ENCODE measurements at places on chromosomes 3 and 15. TPM values are rescaled to one million over a fixed set of nuclear protein-coding genes. Genes with fewer than 3 reads are reported as not detected.

The GOLGA8O gene
- 0.73 TPM for polyA plus RNA-seq

The ACKR2 gene
- 4.3 TPM for polyA plus RNA-seq

The SLC51A gene
- 18.2 TPM for polyA plus RNA-seq

The ZNF80 gene
- 0.13 TPM for polyA plus RNA-seq

The RYR3 gene
- polyA plus RNA-seq: 8.2 TPM

The DUOXA2 gene
- polyA plus RNA-seq: not detected

The MAP6D1 gene
- polyA plus RNA-seq: 0.86 TPM

The ACVR2B gene
- 16.0 TPM for polyA plus RNA-seq

The COLQ gene
- polyA plus RNA-seq: 4.0 TPM

The TOPAZ1 gene
- polyA plus RNA-seq: not detected

The GOLGA6L24 gene
- polyA plus RNA-seq: not detected

The SLC2A2 gene
- polyA plus RNA-seq: 18.9 TPM

The MYL3 gene
- 25.4 TPM for polyA plus RNA-seq

The VPS39 gene
- polyA plus RNA-seq: 88.5 TPM

The DET1 gene
- 18.8 TPM for polyA plus RNA-seq

Measured in renal pelvis (tissue), 12 donors.